Neural crest cell (in vitro differentiated cells): ENCODE measurements at places on chromosomes 3 and 15.

GRCh38 chr3:12170207-12170606 lies 11.5 kb upstream of the TIMP4 start:
- DNase-seq: no peak

DNA sequence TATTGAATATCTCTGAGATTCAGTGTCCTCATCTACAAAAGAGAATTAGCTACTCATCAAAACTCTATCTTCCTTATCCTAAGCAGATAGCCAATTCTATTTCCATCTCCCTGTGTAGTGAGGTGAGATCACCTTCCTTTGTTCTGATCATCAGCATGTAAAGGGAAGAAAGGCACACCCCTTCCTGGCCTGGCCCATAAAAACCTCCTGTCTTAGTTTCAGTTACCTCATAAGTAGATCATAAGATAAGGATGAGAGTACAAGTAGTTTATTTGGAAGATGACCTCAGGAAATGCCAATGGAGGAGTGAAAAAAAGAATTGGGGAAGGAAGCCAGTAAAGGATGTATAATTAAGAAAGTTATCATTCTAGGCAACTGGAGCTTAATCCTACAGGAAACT lies 114.5 kb upstream of the GADL1 start:
- DNase-seq: no peak

- DNase-seq: no peak
Measured at GRCh38 chr3:78476076-78476475, 1291.7 kb downstream of the ROBO1 start.

- no peak for DNase-seq
Measured at GRCh38 chr3:96192966-96193550, 621.3 kb upstream of the EPHA6 start.
